ENCODE measurements at places on chromosomes 3 and 15.

GRCh38 chr15:35858707-35859106, 312.7 kb upstream of the DPH6 start:
- DNase-seq = no peak

GRCh38 chr3:26381411-26381810, 241.2 kb upstream of the LRRC3B start:
- DNase-seq = no peak

- no peak for DNase-seq
Observed at GRCh38 chr15:88906130-88906529, 7.0 kb downstream of the MFGE8 start.

DNA sequence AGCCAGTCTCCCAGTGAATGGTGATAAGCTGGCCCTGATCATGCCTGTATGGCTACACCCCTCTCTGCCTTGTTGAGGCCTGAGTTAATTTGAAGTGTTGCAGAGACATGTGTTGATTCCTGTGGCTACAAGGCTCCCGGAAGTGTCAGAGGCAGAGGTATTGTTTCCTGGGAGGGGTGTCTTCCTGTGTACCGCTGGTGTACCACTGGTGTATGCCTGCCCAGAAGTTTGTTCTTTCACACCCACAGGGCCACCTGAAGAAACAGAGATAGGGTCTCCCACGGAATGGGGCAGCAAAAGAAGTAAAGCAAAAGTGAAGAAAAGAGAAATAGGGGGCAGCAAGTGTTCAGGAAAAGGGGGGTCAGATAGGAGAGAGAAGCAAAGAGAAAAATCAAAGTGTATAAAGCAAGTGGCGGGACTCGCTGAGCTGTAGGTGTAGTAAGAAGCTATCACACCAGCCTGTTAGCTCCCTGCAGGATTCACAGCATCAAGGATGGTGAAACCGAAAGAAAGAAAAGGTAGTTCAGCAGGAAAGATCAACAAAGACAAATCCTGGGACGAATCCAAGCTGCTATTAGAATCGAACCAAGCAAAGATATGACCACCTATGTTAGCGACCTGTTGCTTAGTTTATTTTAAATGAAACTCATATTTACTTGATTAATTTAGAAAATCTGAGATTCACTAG, 36.6 kb upstream of the CD47 start:
- DNase-seq = no peak

Data from stimulated activated CD8-positive, alpha-beta memory T cell treated with anti-CD3 and anti-CD28 coated beads, Interleukin-15, amount 100 ng/mL, for 24 hours (primary cell).